ENCODE measurements at places on chromosomes 7 and 10.

- no peak for DNase-seq
These were observed 766 bp downstream of the BAMBI start for GRCh38 chr10:28677888-28678686.

DNA sequence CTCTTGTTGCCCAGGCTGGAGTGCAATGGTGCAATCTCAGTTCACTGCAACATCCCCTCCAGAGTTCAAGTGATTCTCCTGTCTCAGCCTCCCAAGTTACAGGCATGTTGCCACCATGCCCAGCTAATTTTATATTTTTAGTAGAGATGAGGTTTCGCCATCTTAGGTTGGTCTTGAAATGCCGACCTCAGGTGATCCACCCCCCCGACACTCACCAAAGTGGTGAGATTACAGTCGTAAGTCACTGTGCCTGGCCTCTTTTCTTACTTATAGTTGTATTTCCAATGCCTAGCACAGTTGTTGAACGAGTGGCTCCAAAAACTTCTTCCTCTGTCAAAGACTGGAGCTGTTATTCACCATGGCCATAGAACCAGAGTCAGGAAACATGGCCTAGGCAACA, 6.7 kb downstream of the RNF216 start:
- no peak for DNase-seq

GRCh38 chr7:134804351-134804750, 24.9 kb downstream of the CALD1 start:
- no peak for DNase-seq

DNA sequence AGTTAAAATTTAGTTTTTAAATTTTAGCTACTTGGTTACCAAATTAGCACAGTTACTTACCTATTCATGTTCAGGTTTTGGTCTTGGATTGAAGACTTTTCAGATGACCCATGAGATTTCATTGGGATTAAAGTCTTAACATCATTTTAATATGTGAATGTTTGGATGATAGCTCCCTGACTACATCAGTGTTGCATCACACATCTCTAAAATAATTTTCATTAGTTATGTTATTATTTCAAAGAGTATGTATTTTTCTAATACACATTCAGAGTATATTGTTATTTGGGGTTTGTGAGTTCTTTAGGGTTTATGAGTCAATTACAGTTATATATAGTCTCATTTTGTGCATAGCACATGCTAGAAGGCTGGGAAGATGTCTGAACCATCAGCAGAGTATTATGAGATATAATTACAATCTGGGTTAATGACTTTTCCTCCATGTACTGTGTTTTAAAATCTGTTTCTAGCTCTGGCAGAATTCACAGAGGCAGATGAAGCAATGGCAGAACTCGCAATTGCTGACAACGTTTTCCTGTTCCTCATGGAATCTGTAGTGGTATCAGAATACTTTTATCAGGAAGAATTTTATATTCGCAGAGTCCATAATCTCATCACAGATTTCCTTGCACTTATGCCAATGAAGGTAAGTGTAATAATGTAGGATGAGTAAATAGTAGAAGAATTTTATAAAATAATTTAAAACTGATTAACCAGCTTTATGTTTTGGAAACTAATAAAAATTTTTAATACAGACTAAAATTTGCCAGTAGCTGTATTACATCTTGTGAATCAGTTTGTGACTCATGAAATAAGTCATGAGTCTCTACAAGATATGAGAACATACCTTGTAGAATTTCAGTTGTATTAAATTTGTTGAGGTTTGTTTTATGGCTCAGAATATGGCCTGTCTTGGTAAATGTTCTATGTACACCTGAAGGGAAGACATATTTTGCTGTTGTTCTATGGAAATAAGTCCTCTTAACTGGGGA, 26.9 kb downstream of the NUP205 start:
- DNase-seq: no peak

GRCh38 chr10:79060641-79061255, 8.0 kb upstream of the ZMIZ1 start:
- DNase-seq: no peak

- DNase-seq: no peak
These were observed 61.0 kb downstream of the CAMK2B start for GRCh38 chr7:44264221-44264931.

DNA sequence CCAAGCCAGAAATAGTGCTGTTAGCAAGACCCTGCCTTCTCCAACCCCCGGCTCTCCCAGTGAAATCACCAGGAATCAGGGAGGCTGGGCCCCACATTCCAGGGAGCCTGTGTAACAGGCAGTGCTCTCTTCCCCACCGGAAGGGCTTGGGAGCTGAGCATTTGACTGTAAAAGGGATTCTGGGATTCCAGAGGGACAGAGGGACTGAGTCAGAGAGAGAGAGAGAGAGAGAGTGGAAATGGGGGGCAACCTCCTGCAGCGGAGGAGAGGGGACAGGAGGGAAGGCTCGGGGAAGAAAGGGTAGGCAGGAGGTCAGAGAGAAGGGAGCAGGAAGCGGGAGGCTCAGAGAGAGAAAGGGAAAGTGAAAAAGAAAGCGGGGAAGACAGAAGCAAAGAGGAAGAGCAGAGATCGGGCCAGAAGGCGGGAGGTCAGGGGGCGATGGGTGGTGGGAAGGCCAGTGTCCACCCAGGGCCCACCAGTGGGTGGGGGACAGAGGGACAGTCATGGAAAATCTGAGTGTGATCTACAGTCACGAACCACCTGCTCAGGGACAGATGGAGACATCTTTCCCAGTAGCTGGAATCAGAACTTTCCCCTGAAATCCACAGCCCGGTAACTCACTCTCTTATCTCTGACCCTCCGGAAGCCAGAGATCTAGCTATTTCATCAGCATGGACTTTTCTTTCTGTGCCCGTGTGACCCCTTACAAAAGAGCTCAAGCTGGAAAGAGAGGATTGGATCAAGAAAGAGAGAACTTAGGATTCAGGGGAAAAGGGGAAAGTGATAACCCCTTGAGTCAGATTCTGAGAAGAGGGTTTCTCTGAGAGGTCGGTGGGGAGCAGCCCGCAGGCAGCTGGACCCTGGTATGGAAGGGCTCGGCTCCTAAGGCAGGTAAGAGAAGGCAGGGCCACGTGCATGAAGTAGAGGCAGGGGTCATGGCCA, 4.6 kb upstream of the SERPINE1 start:
- no peak for DNase-seq

- DNase-seq: no peak
These were observed 95.8 kb upstream of the COL1A2 start for GRCh38 chr7:94298943-94299342.

DNA sequence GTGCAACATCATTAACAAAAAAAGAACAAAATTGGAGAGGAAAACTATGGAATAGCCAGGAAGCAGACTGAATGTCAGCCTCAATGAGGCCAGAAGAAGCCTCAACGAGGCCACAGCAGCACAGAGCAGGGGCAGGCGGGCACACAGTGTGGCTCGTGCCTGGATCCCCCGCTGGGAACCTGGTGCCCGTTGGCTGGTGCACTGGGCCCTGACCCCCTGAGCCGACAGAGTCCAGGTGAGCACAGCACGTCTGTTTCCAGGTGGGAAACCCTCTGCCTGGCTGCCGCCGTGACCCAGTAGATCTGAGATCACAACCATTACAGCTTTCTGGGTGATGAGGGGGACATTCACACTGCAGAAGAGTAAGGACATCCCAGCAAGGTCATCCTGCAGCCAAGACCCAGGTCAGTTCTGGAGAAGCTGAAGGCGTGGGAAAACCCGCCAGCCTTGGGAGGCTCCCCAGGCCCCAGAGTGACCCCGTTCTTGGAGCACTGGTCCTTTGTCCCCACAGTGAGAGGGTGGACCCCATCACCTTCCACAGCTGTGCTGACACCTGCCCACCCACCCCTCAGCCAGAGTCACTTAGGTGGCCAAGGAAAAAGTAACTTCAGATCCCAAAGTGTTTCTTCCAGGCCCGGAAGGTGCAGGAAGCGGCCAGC, 222.1 kb downstream of the ADARB2 start:
- DNase-seq: no peak

- DNase-seq: no peak
These were observed 31.1 kb downstream of the PITRM1 start for GRCh38 chr10:3141351-3142005.

DNA sequence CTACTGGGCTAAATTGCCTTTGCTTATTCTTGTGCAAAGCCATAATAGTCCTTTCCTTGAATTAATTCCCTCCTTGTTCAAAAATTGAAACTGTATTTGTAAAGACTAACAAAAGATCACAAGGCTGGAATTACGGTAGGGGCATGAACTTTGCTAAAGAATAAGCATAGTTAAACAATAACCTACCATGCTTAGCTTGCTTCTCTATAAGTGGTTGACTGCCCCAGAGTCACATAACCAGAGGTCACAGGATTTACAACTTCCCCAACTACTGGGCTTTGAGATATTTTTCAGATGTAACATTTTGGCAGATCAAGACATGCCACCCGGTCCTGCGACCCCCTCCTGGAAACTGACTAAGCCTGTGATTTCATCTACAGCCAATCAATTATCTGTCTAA, 181.4 kb downstream of the GPAM start:
- no peak for DNase-seq

DNA sequence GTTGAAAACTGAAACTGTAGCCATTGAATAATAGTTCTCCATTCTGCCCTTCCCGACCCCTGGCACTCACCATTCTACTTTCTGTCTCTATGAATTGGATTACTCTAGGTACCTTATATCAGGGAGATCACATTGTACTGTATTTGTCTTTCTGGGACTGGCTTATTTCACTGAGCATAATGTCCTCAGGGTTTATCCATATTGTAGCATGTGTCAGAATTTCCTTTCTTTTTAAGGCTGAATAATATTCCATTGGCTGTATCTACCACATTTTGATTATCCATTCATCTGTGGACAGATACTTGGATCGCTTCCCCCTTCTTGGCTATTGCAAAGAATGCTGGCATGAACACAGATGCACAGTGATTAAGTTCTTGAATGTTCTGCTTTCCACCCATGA, 107.4 kb downstream of the CDH23 start:
- no peak for DNase-seq

DNA sequence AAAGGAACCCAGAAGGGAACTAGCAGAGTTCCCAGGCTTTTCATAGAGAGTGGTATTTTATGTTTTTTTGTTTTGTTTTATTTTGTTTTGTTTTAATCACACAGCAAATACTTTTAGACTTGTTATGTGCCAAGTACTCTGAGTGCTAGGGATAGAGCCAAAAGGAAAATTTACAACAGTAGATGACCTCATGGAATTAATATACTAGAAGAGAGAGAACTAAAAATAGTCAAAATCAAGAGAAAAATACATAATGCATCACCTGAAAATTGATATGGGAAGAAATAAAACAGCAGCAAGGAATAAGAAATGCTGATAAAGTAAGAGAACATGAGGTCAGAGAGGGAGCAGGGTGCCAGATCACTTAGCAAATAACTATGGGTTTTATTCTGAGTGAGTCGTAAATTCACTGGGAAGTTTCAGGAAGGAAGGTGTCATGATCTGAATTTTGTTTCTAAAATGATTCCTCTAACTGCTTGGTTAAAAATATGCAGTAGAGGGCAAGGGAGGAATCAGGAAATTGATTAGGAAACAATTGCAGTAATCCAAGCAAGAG, 351.0 kb downstream of the ANKRD7 start:
- DNase-seq: no peak

- DNase-seq: no peak
These were observed 133.6 kb downstream of the THSD7A start for GRCh38 chr7:11698384-11698871.

DNA sequence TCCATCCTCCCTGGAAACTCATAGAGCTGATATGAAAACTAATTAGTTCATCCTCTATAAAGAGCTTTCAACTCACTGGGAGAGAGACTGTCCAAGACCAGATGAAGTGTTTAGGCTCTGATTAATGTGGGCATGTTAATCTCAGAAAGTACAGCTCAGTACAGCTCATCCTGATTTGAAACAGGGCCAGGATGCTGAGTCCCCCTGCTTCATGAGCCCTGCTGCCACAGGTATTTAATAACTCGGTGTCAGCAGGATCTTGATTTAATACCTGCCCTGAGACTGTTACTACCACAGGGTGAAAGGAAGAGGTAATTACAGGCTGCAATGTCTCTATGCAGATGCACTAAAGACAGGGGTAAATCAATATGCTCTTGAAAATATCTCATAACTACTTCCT, 10.8 kb downstream of the LMOD2 start:
- no peak for DNase-seq

DNA sequence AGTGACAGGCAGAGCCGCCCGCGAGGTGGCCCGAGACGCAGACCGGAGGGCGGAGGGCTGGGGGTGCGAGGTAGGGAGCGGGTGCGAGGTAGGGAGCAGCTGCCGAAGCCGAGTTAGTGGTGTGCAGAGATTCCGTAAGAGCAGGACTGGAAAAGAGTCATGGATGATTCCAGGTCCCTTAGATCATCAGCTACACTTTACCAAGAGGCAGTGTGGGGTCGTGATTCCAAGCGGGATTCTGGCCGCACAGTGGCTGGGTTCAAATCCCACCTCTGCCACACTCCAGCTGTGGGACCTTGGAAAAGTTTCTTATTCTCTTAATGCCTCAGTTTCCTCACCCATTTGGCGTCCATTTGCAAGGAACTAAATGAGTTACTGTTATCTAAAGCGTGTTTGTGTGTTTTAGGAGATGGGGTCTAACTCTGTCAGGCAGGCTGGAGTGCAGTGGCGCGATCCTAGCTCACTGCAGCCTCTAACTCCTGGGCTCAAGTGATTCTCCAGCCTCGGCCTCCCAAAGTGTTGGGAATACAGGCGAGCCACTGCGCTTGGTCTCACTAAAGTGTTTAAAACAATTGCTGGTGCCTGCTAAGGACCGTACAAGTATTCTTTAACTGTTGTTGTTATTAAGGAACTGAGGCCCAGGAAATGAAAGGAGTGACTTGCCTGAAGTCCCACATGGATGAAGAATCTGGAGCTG, 1.1 kb downstream of the NDUFB2 start:
- no peak for DNase-seq

GRCh38 chr7:34776748-34777358, 118.8 kb downstream of the NPSR1 start:
- no peak for DNase-seq

DNA sequence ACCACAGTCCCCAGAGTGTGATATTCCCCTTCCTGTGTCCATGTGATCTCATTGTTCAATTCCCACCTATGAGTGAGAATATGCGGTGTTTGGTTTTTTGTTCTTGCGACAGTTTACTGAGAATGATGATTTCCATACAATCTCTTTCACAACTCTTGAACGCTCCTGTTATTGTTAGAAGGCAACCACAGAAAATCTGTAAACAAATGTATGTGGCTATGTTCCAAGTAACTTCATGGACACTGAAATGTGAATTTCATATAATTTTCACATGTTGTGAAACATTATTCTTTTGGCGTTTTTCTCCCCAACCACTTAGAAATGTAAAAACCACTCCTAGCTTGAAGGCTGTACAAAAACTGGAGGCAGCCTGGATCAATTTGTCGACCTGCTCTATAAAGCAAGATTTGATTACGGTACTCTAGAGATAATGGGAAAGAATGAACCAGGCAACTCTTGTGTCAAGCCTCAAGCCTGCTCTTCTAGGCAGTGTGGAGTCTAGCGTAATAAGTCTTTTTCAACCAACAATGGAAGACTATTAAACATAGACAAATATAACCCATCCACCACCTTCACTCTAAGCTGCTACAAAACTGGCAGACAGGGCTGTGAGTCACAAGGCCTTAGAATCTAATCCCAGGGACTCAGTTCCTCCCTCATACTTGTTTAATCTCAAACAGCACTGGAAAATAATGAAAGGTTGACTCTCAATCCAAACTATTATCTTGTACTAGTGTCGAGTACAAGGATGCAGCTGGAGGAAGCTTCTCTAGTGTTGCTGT, 22.7 kb downstream of the ARL3 start:
- DNase-seq: no peak
